HFFc6 (cell line): ENCODE measurements at places on chromosomes 12 and 14.

GRCh38 chr14:89457007-89457406 is 40.0 kb upstream of the FOXN3 start:
- no peak for DNase-seq

- no peak for DNase-seq
Observed at GRCh38 chr12:120095736-120096135, 20.8 kb downstream of the RAB35 start.

DNA sequence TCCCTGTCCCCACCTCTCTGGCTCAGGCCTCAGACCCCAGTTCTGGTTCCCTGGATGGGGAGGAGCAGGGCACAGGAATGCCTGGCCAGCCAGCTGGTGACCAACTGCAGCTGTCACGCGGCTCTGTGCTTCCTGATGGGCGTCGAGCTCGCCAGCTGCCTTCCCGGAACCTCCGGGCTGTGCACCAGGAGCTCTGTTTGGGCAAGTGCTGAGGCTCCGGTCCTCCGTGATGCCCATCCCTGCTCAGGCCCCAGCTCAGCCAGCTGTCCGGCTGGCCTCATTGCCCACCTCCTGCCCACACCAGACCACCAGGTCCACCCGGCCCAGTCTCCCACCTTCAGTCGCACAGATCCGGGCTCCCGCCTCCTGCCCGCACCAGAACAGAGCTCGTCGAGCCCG is 4.8 kb downstream of the IFFO1 start:
- DNase-seq = no peak

DNA sequence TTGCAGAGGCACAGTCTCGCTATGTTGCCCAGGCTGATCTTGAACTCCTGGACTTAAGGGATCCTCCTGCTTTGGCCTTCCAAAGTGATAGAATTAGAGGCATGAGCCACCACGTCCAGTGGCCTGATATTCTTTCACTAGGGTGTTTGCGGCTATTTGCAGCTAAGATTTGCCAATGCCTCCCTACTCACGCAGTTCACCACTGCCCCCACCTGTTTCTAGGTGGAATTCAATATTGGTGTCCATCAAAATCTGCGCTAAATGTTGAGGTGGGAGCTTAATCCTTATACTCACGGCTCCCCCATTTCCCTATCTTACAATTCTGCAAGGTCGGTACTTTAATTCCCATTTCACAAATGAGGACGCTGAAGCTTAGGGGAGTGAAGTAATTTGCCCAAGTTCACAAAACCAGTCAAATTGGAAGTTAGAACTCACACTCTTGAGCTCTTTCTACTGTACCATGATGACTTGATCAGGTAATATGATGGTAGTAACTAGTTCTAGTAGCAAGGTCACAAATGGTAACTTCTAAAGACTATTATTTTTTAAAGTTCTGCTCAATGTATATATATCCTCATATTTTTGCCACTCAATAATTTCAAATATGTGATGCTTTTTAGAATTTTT is 22.1 kb upstream of the LRRC9 start:
- DNase-seq = peak; percentile 4

DNA sequence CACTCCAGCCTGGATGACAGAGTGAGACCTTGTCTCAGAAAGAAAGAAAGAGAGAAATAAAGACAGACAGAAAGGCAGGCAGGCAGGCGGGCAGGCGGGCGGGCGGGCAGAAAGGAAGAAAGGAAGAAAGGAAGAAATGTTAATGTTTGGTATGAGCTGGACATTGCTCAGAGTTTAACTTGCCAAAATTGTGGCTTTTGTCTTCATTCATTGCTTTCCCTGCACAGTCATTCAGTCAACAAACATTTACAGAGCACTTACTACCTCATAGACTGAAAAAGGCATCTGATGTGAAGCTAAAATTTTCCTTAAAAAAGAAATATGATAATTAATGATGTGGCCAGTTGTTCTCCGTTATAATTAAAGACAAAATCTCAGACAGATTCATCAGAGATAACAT is 247.1 kb downstream of the SPTSSA start:
- DNase-seq = no peak

DNA sequence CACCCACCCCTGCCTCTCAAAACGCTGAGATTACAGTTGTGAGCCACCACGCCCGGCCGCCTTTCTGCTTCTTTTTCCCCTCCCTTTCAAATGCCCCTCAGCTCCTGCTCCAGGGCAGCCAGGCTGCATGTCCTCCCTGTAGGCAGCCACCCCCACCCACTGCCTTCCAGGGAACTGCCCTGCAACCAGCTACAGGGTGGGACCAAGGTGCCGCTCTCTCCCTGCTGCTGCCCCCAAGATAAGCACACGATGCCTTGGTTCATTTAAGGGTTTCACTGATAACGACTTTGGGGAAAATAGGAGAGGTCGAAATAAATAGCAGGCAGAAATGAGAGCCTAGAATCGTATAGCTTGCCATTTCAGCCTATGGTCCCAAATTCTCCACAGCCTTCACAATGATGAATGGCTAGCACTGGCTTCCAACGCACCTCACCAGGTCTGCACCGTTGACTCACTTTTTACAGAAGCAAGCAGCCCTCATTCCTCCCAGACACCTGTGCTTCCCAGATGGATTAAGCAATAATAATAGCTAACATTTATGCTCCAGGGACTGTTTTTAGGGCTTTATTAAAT is 40.7 kb downstream of the ATG14 start:
- no peak for DNase-seq

DNA sequence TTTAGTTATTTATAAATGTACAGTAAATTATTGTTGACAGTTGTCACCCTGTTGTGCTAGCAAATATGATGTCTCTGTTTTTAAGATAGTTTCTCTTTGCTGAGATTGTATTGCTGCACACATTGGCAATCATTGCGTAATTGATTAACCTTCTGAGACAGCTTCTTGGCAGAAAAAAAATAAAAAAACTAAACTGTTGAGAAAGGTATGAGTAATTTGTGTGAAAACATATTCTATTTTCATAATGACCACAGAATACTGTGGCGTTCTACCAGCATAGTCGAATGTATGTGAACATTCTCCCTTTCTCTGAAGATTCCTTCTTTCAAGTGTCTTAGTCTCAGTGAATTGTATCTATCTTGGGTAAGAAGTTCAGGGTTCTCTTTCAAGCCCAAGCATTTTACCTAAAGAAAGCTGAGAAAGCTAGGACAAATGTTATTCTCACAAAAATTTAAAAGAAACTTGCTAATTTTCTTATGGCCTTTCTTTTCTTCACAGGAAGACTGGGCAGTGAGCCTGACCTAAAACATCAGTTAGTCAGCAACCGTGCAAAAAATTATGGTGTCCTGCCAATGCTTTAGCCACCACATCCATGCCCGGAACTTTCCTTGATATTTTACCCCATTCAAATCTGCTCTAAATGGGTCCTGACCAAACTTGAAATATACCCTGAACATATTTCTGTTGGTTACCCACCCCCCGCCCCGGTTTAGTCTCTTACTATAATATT is 69.0 kb upstream of the REP15 start:
- DNase-seq = peak; percentile 69

DNA sequence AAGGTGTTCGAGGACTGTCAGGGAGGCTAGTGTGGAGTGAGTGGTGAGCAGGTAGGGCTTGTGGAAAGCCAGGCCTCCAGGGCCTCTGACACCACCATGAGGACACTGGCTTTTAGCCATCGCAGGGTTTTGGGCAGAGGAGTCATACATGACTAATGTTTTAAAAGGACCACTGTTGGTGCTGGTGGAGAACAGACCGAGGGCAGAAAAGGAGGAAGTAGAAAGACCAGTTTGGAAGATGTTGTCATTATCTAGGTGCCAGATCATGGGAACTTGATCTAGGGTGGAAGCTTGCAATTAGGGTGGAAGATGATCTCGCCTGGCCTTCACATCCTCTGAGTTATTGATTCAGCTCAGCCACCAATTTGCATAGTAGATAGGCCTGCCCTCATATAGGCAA is 144.2 kb downstream of the C12orf75 start:
- peak; percentile 62 for DNase-seq

DNA sequence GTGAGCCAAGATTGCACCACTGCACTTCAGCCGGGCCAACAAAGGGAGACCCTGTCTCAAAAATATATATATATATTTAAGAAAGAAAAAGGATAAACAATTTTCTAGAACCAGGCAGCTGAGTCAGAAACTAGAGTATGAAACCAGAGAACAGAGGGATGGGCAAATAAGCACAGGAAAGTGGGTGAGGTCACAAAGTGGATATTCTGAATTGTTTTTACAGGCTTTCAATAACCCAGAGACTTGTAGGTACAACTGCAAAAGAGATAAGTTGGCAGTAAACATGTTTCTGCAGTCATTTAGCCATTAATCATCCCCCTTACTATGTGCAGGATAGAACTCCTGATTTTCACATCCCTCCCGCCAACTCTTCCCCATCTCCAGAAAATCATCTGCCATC is 94.2 kb downstream of the BTG1 start:
- no peak for DNase-seq

DNA sequence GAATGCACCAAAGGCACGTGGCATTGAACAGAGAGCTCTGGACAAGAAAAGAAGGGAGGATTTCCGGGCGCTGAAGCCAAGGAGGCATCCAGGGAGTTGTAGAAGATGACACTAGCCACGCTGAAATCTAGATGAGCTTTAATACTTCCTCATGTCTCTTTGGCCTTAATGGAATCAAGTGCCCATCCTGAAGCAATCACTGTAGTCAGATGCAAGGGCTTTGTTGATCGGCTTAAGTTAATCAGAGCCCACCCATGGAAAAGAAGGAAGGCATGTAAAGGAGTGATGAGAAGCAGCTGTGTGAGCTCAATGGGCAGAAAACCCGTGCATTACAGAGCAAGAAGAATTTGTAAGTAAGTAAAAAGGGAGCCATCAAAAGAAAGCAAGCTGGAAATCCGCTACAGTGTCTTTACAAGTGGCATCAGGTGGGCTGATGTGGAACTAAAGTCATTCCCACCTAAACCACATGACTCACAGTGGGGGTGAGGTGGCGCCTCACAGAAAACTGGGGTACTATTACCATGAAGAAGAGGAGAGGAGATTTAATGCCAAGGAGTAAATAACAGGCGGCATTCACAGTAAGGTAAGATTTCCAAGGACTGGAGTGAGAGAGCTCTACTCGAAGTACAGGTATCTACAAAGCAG is 48.4 kb downstream of the NDUFA12 start:
- DNase-seq = no peak

DNA sequence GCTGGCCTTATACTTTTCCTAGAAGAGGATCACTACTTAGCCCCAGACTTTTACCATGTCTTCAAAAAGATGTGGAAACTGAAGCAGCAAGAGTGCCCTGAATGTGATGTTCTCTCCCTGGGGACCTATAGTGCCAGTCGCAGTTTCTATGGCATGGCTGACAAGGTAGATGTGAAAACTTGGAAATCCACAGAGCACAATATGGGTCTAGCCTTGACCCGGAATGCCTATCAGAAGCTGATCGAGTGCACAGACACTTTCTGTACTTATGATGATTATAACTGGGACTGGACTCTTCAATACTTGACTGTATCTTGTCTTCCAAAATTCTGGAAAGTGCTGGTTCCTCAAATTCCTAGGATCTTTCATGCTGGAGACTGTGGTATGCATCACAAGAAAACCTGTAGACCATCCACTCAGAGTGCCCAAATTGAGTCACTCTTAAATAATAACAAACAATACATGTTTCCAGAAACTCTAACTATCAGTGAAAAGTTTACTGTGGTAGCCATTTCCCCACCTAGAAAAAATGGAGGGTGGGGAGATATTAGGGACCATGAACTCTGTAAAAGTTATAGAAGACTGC is 1.5 kb downstream of the MGAT2 start:
- no peak for DNase-seq

DNA sequence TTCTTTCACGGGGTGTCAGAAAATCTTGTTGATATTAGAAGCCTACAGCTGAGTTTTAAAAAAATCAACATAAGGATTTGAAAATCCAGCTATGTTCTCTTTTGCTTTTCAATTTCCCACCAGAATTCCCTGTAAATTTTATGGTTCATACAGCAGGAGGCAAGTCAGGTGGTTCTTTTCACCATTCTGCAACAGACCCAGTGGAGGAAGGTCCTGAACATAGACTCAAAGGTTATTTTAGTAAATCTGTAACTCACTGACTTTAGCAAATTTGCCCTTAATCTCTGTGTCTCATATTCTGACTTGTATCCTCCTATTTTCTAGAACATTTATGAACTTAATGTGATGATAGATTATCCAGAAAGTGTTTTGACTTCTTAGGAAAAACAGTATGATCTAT is 235.4 kb upstream of the E2F7 start:
- no peak for DNase-seq

DNA sequence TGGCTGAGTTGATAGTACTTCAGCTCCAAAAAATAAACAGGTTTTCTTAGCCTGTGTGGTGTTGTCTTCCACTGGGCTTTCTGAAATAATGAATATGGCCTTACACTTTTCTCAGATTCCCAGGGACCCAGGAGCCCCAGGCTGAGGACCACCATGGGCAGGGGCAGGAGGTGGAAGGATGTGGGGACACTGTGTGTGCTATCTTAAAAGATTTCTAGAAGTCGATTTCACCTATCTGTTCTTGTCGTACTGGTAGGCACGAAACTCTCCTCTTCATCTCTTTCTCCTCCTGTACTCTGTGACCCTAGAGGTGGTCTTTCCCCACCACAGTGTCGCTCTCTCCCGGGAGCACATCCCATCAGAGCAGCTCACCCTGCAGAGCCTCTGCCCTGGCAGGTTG is 107.7 kb upstream of the FKBP4 start:
- no peak for DNase-seq

DNA sequence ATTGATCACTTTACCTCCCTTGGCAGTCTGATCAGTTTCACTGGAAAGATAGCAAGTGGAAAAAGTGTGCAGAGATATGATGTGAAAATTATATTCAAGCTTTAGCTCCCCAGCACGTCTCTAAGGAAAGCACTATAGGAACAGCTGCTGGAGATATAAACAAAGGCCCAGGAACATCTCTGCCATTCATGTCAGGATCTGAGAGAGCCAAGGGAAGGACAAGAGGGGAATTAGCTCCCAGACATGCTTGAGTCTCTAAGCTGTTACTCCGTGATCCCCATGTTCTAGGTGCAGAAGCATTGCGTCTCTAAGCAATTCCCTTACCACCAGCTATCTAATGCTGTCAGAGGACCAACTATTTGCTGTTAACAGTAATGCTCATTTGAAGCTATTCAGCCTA is 700.2 kb downstream of the DIO2 start:
- no peak for DNase-seq

DNA sequence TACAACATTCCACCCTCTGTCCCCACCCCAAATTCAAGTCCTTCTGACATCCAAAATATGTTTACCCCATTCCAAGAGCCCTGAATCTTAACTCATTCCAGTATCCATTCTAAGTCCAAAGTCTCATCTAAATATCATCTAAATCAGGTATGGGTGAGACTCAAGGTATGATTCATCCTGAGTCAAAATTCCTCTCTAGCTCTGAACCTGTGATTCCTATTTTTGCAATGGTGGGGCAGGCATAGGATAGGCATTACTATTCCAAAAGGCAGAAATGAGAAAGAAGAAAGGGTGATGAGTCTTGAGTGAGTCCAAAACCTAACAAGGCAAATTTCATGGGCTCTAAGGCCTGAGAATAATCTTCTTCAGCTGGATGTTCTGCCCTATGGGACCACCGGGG is 140.3 kb upstream of the FAR2 start:
- no peak for DNase-seq
